ENCODE measurements at places on chromosomes 5 and 9.

GRCh38 chr5:16573401-16573800 is 43.4 kb downstream of the RETREG1 start:
- no peak for DNase-seq

DNA sequence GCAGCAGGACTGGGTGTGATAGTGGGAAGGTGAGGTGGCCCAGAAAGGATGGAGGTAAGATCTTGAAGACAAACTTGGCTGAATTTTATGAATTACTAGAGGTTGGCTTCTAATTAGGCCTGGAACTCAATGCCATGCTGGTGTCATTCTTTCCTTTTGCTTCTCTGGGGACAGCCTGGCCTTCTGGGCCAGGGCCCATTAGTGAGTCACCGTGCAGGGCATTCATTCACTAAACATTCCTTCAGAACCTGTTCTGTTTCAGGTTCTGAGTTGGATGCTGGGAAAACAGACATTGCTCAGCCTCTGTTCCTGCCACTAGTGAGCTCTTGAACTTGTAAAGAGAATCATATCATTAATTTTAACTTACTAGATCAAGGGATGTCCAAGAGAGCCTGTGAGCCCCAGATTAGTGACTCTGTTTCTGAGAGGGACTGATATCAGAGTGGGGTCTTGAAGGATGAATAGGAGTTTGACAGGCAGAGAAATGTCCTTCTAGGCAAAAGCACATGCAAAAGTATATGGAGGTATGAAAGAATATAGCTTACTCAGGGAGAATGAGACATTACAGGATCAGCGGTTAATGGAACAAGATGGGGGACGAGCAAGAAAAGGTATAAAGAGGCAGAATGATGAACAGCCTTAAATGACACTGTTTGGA is 66.5 kb downstream of the LHX2 start:
- DNase-seq = no peak

DNA sequence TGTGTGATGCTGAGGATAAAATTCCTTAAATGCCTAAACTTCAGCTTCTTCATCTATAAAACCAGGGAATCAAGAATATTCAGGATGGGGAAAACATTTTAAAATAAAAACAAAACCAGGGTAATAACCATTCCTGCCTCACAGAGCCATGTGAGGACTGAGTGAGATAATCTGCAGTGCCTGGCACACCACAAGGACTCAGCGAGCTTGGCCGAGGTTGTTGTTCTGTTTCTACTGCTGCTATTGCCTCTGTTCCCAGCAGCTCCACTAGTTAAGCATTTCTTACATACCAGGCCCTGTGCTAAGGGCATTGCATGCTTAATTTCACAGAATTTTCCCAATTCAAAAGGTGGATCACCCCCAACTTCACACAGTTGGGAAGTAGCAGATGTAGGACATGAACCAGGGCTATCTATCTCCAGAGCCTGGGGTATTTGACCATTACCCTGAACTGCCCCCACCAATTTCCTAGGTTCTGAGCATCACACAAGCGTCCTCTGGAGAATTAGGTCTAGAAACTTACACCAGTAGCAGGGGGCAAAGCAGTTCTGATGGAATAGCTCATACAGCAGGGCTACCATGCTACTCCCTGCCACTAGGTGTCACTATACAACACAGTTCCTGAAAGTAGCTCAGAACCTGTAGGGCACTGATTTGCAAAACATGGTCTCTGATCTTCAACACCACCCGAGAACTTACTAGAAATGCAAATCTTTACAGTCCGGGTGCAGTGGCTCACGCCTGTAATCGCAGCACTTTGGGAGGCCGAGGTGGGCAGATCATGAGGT is 74.3 kb downstream of the LRSAM1 start:
- peak; percentile 54 for DNase-seq

- DNase-seq = no peak
Observed at GRCh38 chr9:137402746-137403145, 20.2 kb downstream of the EXD3 start.

DNA sequence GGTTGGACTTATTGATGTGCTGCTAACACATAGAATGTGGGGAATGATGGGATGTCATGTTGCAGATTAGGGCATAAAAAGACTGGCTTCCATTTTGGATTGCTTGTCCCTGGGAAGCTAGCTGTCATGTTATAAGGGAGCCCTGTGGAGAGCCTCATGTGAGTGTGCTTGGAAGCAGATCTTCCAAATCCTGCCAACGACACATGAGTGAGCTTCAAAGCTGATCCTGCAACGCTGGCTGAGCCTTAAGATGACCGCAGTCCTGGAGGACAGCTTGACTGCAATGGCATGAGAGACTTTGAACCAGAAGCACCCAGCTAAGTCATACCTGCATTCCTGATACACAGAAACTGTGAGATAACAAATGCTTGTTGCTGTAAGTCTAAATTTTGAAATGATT is 63.6 kb downstream of the NRG2 start:
- DNase-seq = no peak

GRCh38 chr5:124180875-124181461 is 565.5 kb downstream of the ZNF608 start:
- DNase-seq = peak; percentile 65

- DNase-seq = no peak
Observed at GRCh38 chr9:4193391-4193790, 106.5 kb downstream of the GLIS3 start.
